CD4-positive, alpha-beta T cell treated with Interleukin-4 for 4 hours (primary cell): ENCODE measurements at places on chromosomes 3 and 15.

- no peak for DNase-seq
Observed at GRCh38 chr3:194206320-194206719, 70.4 kb downstream of the HES1 start.

DNA sequence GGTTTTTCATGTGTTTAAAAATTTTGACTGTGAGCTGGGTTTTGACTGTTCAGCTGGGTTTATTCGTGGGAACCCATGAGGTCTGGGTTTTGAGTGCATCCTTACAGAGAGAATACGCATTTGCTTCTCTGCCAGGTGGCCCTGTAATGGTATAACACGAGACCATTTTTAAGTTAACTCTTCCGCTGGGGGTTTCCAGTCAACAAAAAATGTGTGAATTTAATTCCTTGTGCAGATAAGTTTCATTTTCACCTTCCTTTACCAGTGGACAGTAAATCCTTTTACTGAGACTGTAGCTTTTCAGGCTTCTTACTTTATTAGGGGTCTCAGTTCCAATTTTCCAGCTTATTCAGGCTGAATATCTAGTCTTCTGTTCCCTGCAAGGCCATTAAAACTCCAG, 149.6 kb downstream of the OPA1 start:
- no peak for DNase-seq

- DNase-seq: no peak
Observed at GRCh38 chr15:59410391-59410896, 27.5 kb upstream of the FAM81A start.

DNA sequence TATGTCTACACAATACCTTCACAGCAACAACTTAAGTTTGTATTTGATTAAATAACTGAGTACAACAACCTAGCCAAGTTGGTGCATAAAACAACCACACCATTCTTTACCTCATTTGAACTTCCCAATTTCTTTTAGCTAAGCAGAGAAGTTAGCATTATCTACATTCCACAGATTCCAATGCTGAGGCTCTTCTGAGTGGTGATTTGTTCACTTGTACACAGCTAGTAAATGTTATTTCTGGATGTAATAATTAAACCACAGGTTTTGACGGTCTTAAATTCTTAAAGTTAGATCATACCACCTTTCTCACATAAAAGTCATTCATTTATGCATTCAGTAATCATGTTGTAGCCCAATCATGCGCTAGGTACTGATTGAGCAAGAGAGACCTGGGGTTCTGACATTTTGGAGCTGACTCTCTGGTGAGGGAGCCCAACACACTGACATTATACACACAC, 102.5 kb downstream of the SST start:
- no peak for DNase-seq

- no peak for DNase-seq
Observed at GRCh38 chr3:104755791-104756190, 610.9 kb upstream of the ALCAM start.

GRCh38 chr3:120604784-120605183, 8.6 kb downstream of the NDUFB4 start:
- no peak for DNase-seq

- no peak for DNase-seq
Observed at GRCh38 chr3:187841560-187841959, 96.3 kb upstream of the BCL6 start.

DNA sequence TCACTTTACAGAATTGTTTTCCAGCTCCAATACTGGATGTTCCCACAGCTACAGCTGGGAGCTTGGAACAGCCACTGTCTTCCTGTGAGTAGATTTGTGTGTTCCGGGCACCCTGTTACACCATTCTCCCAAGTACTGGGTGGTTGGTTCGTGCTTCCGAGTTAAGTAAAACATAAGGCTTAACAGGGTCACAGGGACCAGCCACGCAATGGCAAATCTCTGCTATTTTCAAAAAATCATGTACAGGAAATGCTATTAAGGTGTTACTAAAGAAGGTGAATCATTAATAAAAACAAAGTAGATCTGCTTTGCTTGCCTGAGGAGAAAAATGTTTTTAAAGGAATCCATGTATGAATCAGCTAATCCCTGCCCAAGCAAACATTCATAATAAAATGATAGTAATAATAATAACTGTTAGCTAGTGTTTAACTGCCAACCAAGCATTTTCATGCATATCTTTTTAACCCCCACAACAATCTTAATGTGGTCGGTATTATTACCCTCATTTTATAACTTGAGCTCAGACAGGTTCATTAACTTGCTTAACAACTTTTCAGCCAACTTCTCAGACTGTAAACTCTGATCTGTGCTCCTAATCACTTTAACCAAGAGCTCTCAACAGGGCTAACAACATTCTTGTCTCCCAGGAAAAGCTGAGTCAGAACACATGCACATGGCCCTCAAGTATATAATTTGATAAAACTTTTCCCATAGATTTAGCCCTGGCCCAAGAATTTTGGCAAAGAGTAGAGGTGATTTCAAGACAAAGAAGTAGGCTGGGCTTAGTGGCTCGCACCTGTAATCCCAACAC, 2.7 kb upstream of the C2CD4A start:
- no peak for DNase-seq

DNA sequence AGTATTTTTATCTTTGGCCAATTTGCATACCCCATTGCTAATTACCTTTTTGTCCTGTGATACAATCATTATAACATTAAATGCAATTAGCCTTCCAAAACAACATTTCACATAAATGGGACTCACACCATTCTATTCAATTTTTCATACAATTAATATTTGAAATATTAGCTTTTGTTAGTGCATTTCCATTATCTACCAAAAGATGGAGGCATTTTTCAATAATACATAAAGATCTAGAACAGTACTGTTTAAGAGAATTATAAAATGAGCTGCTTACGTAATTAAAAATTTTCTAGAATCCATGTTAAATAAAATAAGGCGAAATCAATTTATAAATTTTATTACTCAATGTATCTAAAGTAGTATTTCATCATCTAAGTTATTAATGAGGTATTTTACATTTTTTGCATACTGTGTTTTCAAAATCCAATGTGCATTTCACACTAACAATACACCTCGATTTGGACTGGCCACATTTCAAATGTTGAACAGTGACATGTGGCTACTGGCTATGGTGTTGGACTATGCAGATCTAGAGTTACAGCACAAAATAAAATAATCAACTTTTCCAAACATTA, 74.3 kb downstream of the TJP1 start:
- DNase-seq: no peak

- DNase-seq: no peak
Observed at GRCh38 chr3:116492379-116492778, 47.1 kb upstream of the LSAMP start.

GRCh38 chr3:37625690-37626360, 235.9 kb upstream of the CTDSPL start:
- no peak for DNase-seq

GRCh38 chr3:57659806-57660439, 33.0 kb downstream of the DENND6A start:
- no peak for DNase-seq

- DNase-seq: no peak
Observed at GRCh38 chr15:30901889-30902288, 1.8 kb upstream of the FAN1 start.

GRCh38 chr3:93923006-93923405, 50.7 kb downstream of the PROS1 start:
- no peak for DNase-seq

DNA sequence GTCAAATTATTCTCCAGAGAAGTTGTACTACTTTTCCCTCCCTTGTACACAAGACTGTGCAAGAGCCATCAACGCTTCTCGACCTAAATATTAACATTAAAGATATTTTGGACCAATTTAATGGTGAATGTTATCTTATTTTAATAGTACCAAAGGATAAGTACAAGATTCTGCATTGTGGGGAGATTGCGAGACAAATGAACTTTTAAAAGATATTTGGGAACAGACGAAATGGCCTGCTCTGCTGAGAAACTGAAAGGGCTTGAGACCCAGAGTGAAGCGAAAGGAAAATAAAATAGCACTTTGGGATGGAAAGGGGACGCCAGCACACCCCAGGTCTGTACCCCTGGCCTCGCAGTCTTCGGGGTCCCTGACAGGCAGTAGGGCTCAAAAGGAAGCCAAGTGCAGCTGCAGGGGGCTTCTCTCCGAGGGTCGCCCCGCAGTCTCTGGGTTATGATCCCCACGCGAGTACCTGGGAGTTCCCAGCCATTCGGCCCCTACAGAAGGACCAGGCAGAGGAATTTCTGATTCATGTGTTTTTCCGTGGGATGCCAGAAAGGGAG, 97.6 kb upstream of the VGLL3 start:
- DNase-seq: no peak

DNA sequence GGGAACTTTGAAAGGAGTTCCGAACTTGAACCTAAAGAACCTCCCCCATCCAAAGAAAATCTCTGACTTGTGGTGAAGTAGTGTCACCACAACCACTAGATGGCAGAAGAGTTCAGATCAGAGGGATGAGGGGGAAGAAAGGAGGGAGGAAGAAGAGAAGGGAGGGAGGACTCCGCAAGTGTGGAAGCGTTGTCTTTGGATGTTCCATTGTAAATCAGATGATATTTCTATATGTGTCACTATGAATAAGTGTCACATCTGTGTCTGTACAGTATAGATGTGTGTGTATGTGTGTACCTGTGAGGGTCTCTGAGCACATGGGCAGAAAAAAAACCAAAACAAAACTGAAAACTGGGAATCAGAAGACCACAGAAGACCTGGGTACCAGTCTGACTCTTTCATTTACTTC, 16.9 kb downstream of the SLC24A1 start:
- peak; percentile 69 for DNase-seq

DNA sequence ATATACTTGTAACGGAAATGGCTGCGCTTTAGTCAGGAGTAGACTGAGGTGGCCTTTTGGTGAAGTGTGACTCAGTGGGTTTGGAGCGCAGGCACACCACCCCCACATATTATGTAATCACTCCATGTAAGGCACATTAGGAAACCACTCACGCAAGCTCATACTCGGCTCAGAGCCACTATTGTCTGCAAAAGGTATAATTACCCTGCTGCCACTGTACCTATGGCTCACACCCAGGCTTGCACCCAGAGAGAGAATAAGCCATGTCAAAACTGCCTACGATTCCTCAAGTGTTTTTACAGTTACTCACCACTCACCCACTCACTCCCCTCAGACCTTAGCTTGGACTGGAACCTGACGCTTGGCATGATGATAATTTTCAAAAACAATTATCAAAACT, 611.9 kb upstream of the CCDC54 start:
- DNase-seq: no peak

- DNase-seq: no peak
Observed at GRCh38 chr3:45477041-45477725, 88.8 kb downstream of the LARS2 start.

GRCh38 chr3:150074697-150075416, 104.2 kb upstream of the PFN2 start:
- DNase-seq: no peak

DNA sequence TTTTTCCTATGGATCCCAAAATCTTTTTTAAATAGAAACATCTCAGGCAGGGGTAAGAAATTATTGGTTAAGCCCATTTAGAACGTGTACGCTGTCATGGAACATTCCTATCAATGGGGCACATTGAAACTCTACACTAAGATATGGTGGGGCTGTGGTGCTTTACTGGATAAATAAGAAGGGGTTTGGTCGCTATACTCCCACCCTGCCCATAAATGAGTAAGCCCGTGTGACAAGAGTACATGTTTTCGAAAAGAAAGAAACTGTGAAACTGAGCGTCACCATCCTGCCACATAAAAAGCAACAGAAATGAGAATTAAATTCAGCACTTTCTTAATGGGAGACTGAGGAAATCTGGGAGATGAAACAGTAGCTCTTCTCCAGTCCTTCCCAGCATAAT, 929.7 kb upstream of the CFAP20DC start:
- DNase-seq: no peak

DNA sequence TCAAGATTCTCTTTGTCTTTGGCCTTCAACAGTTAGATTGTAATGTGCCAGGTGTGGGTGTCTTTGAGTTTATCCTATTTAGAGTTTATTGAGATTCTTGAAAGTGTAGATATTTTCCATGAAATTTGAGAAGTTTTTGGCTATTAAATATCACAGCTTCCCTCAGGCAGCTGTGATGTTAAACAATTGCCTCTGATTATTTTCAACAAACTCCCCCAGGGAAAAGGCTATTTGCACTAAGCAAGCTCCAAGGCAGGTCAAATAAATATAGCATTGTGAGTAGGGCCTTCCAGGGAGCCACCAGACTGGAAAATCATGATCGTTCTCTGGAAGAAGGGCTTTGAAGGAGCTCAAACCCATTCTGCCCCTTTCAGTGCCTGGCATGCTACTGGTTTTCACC, 107.0 kb downstream of the EEFSEC start:
- no peak for DNase-seq

GRCh38 chr3:143480344-143480743, 360.8 kb downstream of the CHST2 start:
- no peak for DNase-seq

DNA sequence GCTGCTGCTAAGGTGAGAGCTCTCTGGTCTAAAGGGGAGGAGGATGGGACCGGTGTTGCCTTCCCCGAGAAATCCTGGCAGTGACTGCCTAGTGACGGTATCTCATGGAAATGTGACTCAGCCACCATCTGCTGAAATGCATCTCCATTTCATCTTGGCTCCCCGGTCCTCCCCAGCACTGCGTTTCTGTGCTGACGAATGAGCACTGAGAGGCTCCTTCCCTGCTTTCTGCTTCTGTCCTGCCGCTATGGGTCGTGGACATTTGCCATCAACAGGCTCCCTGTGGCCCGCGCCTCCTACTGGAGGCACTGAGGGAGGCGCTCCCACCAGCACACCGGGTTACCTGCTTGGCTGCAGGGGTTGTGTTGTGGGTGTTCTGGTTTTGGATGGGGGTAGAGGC, 13.5 kb upstream of the SEC13 start:
- no peak for DNase-seq

DNA sequence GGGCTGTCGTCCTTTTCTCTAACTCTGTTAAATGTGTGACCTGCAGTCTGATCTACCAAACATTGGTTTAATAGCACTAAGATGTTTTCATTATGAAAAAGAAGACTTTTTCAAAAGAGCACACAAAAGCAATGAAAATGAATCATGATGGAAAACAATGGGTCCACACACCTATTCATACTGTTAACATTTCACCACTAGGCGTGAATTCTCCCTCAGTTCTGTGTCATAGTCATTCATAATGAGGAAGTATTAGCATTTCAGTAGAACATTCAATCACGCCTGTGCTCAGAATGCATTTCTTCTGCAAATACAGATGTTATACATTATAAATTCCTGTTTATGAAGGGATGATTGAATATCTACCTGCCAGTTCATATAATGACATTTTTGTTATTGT, 35.9 kb downstream of the EIF4E3 start:
- DNase-seq: no peak

DNA sequence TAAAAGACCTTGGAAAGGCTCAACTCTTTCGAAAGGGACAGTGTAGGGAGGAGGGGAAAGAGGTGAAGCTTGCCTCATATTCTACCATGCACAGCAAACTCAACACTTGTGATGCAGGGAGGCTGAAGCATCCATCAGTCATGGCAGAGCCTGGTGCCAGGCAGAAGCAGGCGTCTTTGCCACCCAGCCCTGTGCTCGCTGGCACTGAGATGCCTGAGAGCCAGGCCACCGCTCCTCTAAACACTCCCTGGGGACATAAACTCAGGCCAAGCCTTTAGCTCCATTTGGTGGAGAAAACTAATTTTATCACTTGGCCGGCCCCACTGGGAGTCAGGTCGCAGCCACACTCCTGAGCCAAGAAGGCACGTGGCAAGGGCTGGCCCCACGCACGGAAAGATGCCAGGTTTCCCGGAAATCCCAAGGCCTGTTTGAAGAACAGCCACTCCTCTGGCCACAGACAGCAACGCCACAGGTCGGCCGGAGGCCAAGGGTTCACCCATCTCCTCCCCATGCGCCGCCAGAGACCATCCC, 30.7 kb downstream of the XXYLT1 start:
- no peak for DNase-seq
